CD4-positive, alpha-beta T cell treated with Interleukin-17A for 1 hour (primary cell): ENCODE measurements at places on chromosomes 7 and 10.

GRCh38 chr7:42699380-42700178 is 212.3 kb downstream of the C7orf25 start:
- DNase-seq = no peak

DNA sequence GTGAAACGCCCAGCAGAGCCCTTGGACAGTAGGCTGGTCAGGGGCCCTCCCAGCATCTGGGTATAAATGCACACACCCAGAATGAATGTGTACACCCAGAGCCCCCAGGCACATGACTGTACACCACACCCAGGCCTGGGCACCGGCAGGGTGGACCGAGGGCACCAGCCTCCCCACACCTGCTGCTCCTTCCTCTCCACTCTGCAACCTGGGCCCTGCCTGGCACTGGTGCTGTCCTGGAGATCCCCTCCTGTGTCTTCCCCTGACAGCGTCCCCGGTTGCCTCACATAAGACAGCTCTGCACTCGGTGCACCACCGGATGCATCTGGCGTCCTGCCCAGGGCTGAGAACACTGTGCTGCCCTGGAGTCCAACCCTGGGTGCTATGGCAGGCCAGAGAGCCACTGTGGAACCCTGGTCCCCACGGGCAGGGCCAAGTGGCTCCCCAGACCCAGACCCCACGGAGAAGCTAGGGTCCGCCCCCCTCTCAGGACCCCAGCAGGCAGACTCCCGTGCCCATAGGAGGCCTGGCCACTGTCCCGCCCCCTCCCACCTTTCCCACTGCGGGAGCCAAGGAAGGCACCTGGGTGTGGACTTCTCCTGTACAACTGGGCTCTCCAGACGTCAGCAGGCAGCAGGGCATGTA is 6.6 kb downstream of the RASGEF1A start:
- DNase-seq = no peak

DNA sequence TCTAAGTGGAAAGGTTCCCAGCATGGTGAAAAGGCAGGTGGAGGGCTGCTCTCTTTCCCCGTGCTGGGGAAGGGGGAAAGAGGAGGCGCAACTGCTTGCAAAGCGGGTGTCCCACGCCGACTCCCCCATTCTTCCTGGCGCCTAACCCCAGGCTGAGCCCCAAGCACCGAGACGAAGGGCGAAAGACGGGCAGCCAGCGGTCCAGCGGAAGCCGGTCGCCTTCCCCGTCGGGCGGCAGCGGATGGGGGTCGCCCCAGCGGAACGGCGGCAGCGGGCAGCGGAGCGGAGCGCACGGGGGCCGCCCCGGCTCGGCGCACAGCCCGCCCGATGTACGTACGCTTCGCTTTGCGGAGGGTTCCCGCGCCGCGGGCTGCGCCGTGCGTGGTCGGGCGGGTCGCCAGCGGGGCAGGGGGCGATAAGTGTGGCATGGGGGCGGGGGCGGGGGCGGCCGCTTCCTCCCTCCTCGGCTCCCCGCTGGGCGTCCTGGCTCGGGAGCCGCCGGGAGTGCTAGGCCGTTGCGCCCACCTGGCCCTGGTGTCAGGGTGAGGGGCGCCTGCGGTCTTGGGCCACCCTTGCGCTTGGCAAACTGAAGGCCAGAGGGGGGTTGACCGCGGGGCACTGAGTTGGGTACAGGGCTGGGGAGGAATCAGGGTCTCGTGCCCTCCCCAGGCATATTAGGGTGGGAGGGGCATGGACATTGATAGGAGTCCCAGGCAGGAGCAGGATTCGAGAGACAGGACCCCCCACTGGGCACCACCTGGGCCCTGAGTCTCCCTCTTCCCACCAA is 35.2 kb upstream of the HSPB1 start:
- DNase-seq = no peak

GRCh38 chr7:135728136-135728669 is at the start of gene SLC13A4:
Gene SLC13A4 (minus strand): TSS chr7:135728186. CDS start chr7:135727496, 690 bp downstream.
- DNase-seq = no peak

- DNase-seq = no peak
Observed at GRCh38 chr10:122154545-122155366, 116.3 kb upstream of the BTBD16 start.

DNA sequence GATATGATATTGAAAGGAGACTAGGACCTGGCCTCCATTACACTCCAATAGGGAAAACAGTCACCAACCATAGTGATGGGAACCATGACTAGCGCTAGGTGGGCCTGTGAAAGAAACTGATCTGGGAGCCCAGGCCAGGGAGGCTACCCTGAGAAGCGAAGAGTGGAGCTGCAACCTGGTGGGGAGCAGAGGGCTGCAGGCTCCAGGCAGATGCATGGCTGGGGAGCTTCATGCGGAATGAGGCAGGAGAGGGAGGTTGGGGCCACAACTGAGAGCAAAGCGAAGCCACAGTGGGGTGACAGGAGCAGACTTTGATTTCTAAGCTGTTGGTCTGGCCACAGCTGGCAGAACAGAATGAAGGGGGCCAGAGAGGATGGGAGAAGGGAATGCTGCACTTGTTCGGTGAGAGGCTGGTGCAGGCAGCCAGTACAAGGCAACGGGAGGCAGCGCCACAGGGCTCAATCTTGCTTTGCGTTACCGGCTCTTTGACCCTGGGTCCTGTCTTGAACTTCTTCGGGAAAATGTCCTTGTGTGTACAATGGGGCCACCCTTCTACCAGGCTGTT is 88.4 kb downstream of the TACC2 start:
- no peak for DNase-seq

DNA sequence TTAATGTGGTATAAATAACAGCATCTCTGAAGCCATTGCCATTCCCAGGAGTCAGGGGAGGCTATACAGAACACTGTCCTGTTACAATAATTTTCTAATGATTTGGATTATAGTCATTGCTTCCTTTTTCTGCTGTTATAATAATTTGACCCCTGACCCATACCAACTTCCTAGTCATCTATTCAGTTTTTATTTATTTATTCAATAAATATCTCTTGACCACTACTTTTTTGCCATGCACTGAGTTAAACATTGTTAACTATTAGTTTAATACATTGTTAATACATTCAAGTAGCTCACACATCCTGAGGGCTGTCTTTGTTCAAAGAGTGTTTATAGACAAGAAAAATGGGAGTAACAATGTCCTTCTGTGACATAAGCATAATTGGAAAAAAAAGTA is 235.5 kb upstream of the MEOX2 start:
- DNase-seq = no peak

DNA sequence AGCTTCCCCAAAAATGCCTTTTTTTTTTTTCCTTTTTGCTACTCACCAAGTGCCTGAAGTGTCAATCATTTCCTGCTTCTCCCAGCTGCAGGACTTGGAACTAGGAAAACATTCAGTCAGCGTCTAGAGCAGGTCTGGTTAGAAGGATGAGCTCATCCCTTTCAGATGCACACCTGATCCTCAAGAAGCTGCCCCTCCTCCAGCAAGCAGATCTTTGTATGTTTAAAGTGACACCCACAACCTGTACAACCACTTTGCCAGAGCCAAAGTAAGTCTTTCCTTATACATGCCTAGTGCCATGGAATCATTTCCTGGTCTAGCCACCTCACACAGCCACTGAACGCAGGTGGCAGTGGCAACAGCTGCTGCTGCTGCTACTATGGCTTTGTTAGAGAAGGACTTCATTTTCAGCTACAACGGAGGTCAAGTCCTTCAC is 10.4 kb upstream of the USP54 start:
- no peak for DNase-seq

GRCh38 chr7:21108182-21108581 is 319.7 kb upstream of the SP4 start:
- no peak for DNase-seq

DNA sequence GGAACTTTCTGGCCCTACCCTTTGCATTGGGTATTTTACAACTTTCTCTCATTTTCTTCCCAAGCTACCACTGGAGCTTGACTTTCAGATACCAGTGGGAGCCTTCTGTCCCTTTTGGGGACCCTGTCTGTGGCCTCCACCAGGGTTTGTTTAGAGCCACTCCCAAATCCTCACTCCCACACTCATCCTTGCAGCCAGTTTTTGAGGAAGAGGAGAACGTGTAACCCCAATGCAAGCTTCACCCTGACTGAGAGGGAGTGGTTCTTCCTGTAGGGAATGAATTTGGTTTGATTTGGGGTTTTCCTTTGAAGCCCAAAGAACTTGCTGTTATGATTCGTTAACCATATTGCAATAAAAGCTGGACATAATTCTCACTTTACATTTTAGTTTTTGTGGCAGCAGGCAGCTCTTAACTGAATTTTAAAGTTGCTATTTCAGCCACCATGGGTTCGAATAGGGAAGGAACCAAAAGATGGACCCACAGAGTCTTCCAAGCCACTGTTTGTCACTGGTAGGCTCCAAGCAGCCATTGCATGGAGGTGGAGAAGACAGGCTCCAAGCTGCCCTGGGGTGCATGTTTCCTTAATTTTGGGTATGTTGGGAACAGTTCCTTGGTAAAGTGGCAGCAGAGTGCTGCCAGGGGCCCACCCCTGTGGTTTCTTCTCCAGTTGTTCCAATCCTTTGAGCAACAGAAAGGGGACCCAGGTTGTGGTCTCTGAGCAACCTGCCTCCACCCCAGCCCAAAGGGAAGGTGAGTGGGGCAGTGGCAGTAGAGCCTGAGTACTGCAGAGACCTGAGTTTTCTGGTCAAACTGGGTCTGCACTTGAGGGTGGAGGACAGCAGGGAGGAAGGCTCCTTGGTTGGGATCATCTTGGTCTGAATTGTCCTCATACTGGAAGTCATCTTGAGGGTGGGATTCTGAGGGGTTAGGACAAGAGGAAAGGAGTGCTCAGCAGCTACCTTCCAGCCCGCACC is 5.1 kb downstream of the EVX1 start:
- DNase-seq = no peak
